ENCODE measurements at places on chromosomes 3 and 15.

DNA sequence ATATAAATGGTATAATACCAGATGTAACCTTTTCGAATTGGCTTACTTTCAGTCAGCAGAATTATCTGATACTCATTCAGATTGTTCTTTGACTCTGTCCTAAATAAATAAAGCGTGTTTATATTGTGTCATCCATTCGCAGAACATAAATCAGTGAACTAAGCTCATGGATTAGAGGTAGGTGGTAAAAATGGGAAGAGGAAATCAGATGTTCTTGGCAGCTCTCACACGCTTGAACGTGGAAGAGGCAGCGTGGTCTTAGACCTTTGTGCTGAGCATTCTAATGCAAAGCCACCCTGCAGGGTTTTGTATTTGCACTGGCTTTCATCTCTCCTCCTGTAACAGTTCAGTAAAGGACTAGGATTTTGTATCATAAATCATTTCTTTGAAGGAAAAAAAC lies 441.4 kb downstream of the GABRG3 start:
- no peak for DNase-seq

GRCh38 chr3:101240719-101241399 lies 79.5 kb downstream of the IMPG2 start:
- no peak for DNase-seq

DNA sequence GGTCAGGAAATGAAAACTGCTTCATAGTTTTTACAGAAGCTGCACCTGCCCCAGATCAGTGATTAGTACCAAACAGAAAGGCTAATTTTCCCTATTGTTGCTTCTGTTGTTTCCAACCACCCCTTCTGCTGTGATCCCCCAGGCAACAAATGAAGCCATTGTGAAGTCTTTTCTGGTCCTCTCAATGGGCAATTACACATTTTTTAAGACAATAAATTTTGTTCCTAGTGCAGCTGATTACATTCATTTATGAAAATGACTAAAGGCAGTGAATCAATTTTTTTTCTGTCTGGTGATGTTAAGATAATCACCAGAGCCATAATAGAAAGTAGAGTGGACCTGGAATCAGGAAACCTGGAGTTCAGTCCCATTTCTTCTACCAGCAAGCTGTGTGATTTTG lies 32.7 kb downstream of the GLDN start:
- DNase-seq = no peak

DNA sequence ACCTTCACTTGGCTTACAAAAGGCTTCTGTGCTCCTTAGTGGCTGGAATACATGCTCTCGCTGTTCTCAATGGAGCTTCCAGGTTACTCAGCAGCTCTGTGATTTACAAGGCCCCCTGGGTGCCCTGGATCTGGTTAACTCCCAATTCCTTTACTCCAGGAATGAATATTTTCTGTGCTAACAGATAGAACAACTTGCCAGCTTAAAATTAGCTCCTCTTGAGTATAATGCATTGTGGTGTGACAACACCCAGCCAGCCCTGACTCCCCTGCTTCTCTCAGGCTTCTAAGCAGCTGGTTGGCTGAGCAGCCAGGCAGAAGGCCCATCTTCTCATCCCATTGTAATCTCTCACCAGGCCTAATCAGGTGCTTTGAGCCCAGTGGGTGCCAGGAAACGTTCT lies 246.4 kb downstream of the ALCAM start:
- DNase-seq = no peak

DNA sequence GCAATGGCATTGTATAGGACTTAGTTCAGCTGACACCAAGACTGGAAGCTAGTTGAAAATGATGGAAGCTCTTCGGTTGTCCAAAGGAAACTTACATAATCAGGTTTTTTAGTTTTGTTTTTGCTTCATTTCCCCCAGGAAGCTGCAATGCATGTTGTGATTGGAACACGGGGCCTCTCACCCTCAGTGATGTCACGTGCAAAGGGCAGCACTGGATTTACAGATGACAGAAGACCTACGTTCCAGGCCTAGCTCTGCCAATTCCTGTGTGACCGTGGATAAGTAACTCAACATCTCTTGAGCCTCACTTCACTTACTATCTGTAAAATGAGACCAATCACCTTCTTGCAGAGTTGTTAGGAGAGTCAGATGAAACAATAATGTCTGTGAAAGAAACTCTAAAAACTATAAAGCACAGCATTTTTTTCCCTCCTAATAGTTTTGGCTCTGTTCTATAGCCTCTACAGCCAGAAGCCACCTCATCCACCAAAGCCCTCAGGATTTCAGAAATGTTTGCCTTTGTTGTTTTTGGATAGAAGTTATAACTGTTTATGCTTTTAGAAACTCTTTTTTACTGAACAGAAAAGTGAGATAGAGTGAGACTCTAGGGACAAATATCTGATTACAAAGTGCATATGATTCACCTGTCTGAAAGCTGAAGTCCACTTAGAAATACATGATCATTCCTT lies 4.6 kb downstream of the RBSN start:
- no peak for DNase-seq

DNA sequence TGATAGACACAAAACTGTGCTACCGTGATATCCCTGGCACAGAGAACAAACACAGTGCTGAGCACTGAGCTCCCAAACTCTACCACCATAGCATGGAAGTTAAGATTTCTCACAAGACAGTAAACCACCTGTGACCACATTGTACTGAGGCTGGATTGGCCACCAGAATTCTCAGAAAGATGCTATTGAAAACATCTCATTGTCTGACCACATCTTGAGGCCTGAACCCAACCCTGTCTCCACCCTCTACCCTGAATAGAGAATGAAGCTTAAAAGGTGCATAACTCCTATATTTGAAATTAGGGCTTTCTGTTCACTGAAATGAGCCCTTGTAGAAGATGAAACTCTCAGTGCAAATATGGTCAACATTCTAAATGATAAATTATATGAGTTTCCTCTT lies 281.3 kb upstream of the NPAP1 start:
- DNase-seq = no peak

GRCh38 chr3:57890874-57891273 lies 117.3 kb upstream of the FLNB start:
- no peak for DNase-seq
